ENCODE measurements at places on chromosomes 4 and X.

DNA sequence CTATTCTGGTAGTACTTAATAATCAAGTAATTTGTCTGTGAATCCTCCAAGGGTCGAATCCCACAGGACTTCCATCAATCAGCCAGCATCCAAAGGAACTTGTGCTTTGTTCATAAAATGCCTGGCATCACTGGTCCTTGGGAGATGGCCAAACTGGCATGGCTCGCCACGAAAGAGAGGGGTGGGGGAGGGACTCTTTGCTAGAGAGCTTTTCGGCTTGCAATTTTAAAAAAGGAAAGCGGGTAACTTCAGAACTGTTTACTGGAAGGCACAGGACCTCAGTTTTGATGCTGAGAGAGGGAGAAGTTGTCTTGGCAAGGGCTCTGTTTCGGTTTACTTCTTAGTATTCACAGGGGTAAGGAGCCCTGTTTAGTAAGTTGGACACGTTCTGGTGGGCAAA, 79.4 kb upstream of the FHL1 start:
- peak; percentile 49 for DNase-seq

- no peak for DNase-seq
These were observed 101.1 kb downstream of the CHIC2 start for GRCh38 chr4:53963336-53963735.

DNA sequence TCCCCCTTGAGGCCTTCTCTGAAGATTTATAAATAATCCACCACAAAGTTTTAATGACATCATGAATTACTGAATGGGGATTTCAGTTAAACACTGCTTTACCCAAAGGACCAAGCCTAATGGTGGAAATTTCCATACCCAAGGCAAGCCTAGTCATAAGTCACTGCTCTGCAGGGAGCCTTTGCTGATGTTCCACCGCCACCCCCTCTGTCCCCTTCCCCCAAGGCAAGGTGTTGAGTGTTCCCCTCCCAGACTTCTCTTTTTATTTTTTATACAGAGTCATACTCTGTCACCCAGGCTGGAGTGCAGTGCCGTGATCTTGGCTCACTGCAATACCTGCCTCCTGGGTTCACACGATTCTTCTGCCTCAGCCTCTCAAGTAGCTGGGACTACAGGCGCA, 76.4 kb upstream of the FUNDC1 start:
- DNase-seq, result no peak

GRCh38 chrX:25018682-25019081, 2.9 kb upstream of the ARX start:
- DNase-seq, result no peak

DNA sequence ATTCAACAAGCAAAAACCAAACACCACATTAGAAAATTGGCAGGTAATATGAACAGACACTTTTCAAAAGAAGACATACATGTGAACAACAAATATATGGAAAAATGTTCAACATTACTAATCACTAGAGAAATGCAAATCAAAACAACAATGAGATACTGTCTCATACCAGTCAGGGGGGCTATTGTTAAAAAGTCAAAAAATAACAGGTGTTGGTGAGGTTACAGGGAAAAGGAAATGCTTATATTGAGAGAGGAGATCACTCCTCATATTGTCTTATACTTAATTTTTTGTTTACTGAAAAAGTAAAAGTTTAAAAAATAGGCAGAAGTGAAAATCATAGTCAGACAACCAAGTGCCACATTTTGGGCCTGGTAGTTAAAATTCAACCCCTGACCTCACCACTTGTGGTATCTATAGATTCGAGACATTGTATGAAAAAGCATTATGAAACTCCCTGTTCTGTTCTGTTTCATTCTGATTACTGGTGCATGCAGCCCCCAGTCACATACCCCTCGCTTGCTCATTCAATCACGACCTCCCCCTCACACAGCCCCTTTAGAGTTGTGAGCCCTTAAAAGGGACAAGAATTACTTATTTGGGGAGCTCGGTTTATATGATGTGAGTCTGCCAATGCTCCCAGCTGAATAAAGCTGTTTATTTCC, 153.7 kb upstream of the FGF16 start:
- no peak for DNase-seq

DNA sequence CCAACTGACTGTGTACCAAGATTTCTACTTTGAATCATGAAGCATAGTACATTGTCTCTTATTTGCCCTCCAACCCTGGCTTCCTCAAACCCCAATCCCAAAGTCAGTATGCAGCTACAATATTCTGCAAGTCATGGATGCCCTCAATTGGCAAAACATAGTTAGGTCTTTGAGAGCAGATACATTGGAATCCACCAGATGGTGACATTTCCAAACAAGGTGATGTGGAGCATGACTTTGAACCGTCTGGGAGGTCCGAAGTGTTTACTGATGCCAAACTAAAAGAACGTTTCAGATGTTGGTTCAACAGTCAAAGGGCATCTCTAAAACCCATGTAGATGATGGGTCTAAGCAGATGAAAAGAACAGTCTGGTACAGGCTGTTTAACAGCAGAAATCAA, 43.7 kb upstream of the FRMD7 start:
- no peak for DNase-seq
